ENCODE measurements at places on chromosomes 2 and 18.

- DNase-seq = no peak
These were observed 97.3 kb downstream of the ARL6IP6 start for GRCh38 chr2:152815634-152816257.

GRCh38 chr18:9417073-9417851 lies 58.1 kb upstream of the RALBP1 start:
- DNase-seq = peak; percentile 74

GRCh38 chr2:30403592-30404312 lies 43.3 kb upstream of the LCLAT1 start:
- DNase-seq = no peak

DNA sequence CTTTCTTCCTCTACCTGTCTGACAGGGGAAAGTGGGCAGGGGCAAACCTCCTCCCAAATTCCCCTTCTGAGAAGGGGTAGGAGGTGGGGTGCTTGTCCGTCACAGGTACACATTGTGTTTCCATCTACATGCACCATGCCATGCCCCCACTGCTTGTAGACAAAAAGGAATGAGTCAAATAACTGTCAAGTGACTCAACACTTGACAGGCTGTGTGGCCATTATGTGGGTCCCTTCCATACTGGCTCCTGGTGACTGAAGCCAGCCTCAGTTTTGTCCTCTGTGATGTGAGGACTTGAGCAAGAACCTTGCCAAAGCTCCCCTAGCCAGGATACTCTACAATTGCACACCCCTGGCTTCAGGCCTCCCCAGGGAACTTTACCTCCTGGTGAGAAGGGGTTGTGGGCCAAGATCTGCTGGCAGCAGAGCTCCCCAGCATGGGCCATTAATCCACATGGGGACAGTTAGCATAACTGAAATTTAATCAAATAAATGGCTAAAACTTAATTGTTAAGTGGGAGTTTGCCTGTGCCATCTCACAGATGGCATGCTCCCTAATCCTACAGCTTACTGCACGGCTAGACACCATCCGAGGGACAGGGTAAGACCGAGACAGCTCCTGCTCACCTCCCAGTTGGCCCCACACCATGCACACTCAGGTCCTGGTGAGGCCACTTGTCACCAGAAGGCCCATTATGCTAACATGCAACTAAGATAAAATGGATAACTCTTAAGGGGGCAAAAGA lies 140.2 kb downstream of the BCL11A start:
- no peak for DNase-seq

GRCh38 chr2:196478588-196478987 lies 160.9 kb upstream of the CCDC150 start:
- DNase-seq = no peak

- DNase-seq = no peak
These were observed 37.0 kb downstream of the KCNF1 start for GRCh38 chr2:10948606-10949230.

DNA sequence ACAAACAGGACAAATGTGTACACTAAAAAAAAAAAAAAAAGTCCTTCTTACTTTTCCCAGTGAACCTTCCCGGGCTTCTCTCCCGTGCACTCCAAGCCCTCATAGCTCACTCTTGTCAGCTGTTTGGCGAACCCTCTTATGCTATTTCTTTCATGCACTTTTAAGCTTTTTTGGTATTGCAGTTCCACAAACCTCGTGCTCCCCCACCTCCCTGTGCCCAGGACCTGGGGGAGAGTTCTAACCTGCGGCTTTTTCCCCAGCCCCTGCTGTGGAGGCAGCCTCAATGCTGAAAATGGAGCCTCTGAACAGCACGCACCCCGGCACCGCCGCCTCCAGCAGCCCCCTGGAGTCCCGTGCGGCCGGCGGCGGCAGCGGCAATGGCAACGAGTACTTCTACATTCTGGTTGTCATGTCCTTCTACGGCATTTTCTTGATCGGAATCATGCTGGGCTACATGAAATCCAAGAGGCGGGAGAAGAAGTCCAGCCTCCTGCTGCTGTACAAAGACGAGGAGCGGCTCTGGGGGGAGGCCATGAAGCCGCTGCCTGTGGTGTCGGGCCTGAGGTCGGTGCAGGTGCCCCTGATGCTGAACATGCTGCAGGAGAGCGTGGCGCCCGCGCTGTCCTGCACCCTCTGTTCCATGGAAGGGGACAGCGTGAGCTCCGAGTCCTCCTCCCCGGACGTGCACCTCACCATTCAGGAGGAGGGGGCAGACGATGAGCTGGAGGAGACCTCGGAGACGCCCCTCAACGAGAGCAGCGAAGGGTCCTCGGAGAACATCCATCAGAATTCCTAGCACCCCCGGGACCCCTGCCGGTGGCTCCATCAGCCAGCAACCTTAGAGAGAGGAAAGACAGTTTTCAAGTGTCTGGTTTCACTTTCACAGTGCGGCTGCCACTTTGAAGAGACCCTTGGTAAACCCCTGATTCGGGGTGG lies 826 bp downstream of the KCNE4 start:
- DNase-seq = no peak

DNA sequence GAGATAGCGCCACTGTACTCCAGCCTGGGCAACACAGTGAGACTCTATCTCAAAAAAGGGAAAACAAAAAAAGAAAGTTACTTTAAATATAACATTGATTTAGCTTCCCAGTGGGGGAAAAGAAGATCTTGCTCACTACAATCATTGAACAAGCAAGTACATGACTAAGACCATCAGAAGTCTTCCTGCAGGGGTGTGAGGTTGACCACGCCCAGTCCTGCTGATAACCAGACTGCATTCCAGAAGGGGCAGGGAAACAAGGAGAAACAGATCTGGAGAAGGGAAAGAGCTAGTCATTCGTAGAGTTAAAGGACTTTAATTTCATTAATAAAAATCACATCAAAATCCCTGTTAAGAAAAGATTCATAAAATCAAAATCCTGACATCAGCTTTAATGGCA lies 77.5 kb downstream of the EPHA4 start:
- DNase-seq = no peak

DNA sequence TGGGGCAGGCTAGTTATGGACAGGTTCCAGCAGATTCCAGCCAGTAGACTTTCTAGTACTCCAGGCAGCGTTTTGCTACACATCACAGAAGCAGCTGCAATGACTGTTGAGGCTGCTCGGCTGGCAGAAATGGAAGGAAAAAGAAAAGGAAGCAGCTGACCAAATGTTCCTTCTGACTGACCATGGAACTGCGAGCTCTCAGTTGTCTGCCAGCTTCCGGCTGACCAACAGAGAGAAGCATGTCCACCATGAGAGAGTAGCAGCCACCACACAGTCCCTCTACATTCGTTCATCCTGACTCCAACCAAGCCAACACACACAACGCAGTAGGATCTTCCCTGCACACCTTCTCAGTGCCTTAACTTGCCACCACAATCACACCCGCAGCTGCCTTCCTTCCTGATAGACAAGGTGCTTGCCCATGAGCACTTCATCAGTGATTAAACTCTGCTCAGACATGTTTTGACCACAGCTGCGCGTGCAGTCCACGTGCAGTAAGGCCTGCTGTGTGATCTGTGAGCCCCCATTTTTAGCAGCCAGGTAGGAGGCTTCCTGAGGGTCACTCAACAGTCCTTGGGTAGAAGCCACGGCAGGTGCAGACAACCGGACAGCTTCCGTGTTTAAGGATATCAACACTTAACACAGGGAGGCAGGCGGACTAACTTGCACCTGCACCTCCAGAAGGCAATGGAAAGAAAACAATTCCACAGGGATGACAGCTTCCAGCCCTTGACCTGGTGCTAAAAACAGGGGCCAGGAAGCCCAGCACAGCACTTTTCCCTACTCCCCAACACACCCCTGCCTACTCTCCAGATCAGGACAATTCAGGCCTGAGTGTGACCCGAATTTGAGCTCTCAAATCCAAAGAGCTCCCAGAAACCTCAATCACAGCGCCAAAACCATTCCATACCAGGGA lies 996 bp downstream of the TGFBRAP1 start:
- DNase-seq = peak; percentile 79

DNA sequence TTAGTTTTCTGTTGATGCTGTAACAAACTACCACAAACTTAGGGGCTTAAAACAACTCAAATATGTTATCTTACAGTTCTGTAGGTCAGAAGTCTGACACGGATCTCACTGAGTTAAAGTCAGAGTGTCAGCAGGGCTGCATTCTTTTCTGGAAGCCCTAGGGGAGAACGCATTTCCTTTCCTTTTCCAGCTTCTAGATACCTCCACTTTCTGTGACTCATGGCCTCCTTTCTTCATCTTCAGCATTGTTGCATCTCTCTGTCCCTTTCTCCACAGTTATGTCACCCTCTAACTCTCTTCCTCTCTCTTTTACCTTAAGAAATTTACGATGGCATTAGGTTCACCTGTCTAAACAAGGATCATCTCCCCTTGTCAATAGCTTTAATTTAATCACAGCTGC lies 13.3 kb upstream of the PPP4R1 start:
- no peak for DNase-seq

- DNase-seq = no peak
These were observed 228.9 kb downstream of the NEDD4L start for GRCh38 chr18:58272779-58273435.

GRCh38 chr18:56248610-56249235 lies 389.7 kb downstream of the TXNL1 start:
- DNase-seq = no peak
